ENCODE measurements at places on chromosomes 6 and 20.

DNA sequence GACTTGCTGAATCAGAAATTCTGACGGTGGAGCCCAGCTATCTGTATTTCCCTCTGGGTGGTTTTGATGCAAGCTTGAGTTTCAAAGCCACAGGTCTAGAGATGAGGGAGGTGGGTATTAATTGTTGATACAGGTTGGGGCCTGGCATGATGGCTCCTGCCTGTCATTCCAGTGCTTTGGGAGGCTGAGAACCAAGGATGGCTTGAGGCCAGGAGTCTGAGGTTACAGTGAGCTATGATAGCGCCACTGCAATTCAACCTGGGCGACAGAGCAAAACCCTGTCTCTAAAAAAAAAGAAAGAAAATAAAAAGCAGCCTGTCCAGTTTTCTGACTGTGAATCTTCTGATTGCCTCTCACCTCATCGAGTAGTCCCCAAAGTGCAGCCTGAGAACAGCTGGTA lies 184.8 kb upstream of the SASH1 start:
- DNase-seq, result no peak

GRCh38 chr20:19368351-19368750 lies 155.9 kb downstream of the SLC24A3 start:
- no peak for DNase-seq

GRCh38 chr20:58963060-58963584 lies 17.9 kb upstream of the NELFCD start:
- DNase-seq, result no peak

DNA sequence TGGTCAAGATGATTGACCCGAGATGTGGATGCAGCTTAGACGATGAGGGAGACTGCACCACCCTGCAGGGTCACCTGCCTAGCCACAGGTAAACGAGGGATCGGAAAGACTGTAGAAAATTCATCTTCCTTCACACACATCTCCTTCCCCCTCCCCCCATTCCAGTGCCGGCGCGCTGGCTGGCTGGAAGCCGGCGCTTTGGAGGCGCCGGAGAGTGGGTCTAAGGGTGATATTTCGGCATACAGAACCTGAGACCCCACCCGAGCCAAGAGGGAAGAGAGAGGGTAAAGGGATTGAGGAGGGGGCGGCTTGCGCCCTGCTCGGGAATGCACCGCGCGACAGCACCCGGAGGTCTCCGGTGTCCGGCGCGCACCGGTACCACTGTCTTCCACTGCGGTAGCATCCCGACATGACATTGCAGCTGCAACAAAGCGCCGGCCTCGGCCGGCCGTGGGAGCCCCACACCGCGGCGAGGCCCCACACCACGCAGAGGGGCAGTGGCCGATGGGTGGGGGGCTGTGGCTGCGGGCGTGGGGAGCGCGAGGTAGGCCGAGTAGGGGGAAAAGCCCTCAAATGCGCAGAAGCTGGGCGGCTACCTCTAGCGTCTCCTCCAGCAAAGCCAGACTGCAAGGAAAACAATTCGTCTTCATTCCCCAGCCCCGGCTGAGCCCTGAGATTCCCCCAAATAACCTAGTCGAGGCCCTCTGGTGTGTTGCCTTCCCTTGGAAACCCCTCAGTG lies 984 bp downstream of the TNFRSF21 start:
- peak; percentile 31 for DNase-seq

GRCh38 chr6:42959917-42960242 lies 674 bp upstream of the GNMT start:
- DNase-seq, result no peak

- DNase-seq, result no peak
Measured at GRCh38 chr6:137122612-137123011, 50.8 kb downstream of the IL22RA2 start.

All from HuH-7.5 (cell line).